Fibroblast of skin of left biceps (primary cell): ENCODE measurements at places on chromosomes 11 and 22.
A peak's percentile ranks its signal among the peaks of the same experiment; 100 is the strongest.

- DNase-seq: no peak
Measured at GRCh38 chr11:72812604-72812966, 1.6 kb upstream of the ATG16L2 start.

- DNase-seq: peak; percentile 74
Measured at GRCh38 chr11:123429913-123430720, at the start of gene GRAMD1B. GRAMD1B (plus strand) TSS chr11:123430269; CDS start chr11:123430793, 524 bp downstream.

DNA sequence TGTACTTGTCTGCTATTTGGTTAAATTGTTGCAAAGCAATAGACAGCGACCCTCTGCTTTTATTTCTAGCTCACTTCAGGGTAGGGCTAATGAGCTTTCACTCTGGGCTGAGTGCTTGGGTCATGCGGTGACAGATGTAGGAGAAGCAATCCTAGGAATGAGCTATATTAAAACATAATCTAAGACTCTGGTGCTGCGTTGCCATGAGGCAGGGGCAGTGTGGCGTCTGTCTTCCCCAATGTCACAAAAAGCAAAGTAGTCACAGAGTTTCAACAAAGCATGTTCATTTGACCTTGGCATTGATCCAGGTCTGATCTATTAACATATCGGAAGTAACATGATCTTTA, 55.5 kb upstream of the GRAMD1B start:
- no peak for DNase-seq

DNA sequence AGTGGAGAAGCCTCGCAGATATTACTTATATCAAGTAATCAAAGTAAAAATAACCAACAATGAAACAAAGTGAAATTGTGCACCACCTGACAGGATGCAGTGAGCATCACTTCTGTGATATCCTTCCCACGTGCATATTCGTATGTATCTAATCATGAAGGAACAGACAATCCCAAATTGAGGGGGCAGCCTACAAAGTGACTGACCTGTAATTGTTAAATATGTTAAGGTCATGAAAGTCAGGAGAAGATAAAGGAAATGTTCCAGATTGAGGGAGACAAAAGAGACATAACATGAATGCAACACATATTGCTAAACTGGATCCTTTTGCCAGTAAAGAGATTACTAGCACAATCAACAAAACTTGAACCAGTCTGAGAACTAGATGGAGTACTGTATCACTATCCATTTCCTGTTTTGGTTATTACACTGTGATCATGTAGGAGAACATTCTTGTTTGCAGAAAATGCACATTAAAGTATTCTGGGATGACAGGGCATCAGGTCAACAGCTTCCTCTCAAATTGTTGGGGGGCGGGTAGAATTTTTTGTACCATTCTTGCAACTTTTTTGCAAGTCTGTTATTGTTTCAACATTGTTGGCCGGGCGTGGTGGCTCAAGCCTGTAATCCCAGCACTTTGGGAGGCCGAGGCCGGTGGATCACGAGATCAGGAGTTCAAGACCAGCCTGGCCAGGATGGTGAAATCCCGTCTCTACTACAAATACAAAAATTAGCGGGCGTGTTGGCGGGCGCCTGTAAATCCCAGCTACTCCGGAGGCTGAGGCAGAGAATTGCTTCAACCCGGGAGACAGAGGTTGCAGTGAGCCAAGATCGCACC, 2.0 kb downstream of the SBF2 start:
- DNase-seq: no peak
